ENCODE measurements at places on chromosomes 1 and 21.

GRCh38 chr1:8109216-8109615 is 83.1 kb upstream of the ERRFI1 start:
- DNase-seq = no peak

DNA sequence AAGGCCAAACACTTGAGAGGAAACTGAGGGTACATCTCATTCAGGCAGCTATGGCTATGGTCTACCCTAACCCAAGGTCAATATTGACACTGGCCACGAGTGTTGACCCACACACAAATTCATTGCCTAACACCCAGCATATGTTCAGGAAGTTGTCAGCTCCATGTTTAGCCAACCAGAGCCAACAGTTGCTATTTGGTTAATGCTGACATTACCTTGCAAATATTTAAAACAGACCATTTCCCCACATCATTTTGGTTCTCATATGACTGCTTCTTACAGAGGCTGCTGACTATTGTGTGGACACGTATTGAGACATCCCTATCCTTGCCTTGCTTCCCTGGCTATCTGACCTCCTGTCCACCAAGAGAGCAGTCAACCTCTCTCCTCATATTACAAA is 97.3 kb downstream of the LMX1A start:
- no peak for DNase-seq

GRCh38 chr1:116472431-116472961 is 98.3 kb downstream of the CD58 start:
- DNase-seq = no peak

GRCh38 chr1:63328781-63329180 is 6.4 kb downstream of the FOXD3 start:
- no peak for DNase-seq

GRCh38 chr1:119829625-119830024 is 18.4 kb upstream of the REG4 start:
- no peak for DNase-seq

- DNase-seq = no peak
Observed at GRCh38 chr21:15221799-15222386, 157.1 kb upstream of the NRIP1 start.

DNA sequence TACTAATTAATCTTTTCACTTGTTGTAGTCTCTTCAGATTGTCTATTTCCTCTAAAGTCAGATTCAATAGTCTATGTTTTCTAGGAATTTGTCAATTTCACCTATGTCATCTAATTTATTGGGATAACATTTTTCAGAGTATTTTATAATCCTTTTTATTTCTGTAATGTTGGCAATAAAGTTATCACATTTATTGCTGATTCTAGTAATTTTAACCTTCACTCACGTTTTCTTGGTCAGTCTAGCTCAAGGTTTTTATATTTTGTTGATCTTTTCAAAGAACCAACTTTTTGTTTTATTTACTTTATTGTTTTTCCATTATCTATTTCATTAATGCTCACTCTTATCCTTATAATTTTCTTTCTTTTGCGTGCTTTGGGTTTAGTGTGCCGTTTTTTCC is 97.9 kb upstream of the GNG12 start:
- no peak for DNase-seq

DNA sequence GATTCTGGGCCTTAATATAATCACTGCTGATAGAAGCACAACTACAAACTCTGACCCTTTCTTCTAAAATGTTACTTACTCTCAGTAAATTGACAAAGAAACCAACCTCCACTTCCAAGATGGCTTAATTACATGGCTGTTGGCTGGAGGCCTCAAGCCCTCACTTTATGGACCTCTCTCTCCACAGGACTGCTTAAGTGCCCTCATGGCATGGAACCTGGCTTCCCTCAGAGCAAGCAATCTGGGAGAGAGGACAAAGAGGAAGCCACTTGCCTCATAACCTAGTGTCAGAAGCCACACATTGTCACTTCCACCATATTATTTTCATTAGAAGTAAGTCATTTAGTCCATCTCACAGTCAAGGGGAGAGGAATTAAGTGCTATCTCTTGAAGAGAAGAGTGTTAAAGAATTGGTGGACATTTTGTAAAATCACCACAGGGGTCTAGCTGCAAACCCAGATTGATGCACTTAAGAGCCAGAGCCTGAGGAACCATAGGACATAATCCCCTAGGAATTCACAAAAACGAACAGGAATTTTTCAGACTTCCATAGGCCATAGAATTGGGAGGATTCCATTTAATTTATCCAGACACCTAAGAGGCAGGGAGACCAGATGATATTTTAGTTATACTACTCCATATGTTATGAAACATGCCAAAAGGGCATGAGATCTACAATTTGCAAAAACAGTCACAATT is 97.5 kb upstream of the TNFSF4 start:
- DNase-seq = no peak

DNA sequence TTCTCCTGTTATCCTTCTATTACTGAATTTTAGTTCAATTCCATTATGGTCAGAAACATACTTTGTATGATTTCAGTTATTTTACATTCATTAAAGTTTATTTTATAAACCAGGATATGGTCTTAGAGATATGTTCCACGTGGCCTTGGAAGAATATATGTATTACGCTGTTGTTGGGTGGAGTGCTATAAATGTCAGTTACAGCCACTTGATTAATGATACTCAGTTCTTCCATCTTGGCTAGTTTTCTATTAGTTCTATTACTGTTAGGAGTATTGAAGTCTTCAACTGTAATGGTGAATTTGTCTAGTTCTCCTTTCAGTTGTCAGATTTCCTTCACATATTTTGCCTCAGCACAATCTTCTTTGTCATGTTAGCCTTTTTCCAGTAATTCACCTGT is 26.7 kb downstream of the CCSAP start:
- DNase-seq = no peak

- DNase-seq = no peak
Observed at GRCh38 chr1:234861761-234862160, 251.8 kb upstream of the IRF2BP2 start.

All from GM18507 (cell line).